ENCODE measurements at places on chromosomes 4 and X. TPM values are rescaled to one million over a fixed set of nuclear protein-coding genes. Genes with fewer than 3 reads are reported as not detected.

DNA sequence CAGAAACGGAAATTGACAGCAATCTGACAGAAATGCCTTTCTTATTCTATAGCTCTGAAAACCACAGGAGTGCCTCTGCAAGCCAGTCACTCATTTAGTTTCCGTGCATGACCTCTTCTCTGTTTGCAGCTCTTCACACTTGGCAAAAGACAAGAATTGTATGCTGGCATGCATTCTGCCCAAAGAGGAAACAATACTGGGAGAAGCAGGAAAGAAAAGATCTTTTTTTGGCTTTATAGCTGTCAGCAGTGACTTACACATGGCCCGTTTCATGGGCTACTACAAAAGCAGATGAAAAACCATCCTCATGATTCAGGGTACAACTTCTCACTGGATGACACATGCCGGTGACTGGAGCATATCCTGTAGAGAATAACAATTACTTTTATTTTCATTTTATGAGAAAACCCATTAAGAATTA lies 249.4 kb downstream of the ADAMTS3 start:
- peak; percentile 10 for DNase-seq

DNA sequence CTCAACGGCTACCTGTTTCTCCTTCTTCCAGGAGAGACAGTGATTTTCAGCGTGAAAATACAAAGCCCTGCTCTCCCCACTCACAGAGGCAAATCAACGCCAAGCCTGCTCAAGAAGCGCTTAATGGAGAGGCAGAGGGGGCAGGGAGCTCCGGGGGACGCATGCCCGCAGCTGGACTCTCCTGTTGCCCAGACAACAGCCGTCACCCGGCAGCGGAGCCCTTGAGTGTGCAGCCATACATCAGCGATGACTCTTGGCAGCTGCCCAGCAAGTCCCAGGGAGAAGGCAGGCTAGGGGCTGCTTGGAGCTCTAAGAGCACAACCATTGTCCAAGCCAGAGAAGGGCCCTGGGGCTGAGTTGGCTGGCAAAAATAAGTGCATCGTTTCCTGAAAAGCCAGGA lies 71.0 kb upstream of the AFAP1 start:
- peak; percentile 20 for DNase-seq

Gene TBCK
- 41.6 TPM for total RNA-seq

DNA sequence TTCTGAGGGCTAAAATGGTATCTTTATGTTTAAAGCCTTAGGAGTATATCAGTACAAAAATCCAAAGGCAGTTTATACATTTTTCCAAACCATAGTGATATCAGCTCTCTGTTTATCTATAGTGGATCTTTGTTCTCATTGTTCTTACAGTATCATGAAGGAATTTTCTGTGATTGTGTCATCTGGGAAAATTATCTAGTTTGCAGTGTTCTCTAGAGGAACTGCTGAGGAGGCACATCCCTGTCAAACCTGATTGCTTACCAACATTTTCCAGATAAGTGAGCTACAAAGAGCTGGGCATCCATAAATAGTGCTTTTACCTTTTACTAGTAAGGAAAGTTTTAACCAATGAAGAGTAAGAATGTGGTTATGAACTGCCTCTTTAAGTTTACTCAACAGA lies 44.9 kb upstream of the SLC25A31 start:
- DNase-seq, result peak; percentile 5
